Kidney (tissue), 22 donors: ENCODE measurements at places on chromosomes 3 and 15. TPM values are rescaled to one million over a fixed set of nuclear protein-coding genes. Genes with fewer than 3 reads are reported as not detected.

DNA sequence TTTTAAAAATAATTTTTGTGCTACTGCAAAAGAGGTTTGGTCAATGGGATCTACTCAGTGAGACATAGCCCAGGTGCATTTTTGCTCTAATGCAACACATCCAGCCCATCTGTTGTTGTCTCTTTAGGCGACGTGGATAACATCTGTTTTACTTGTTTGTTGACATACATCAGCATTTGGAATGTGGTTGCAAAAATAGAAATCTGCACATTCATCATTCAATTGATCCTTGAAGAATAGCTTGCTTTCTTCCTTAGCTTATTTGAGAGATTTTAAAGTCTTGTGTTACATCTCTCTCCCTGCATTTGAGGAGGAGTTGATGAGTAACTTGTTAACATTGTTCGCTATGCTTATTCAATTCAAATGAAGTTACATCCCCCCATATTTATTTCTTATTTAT, 1202.3 kb downstream of the NSUN3 start:
- DNase-seq: no peak

DNA sequence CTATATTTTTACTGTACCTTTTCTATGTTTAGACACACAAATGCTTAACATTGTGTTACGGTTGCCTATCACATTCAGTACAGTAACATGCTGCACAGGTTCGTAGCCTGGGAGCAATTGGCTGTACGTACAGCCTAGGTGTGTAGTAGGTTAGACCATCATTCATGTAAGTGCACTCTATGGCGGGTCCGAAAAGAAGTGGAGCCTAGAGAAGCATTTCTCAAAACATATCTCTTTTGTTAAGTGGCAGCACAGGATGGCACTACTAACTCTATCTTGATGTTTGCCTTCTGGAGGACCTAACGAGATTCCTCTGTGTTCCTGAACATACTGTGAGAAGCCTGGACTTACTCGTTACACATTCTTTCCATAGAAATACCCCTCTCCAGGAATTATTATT, 132.3 kb upstream of the ADPGK start:
- DNase-seq: no peak

Gene ACOX2
- 85.5 TPM for polyA plus RNA-seq

Gene ZNF710
- polyA plus RNA-seq: 11.0 TPM

Gene FBXW12
- polyA plus RNA-seq: not detected
